ENCODE measurements at places on chromosomes 5 and 9. TPM values are rescaled to one million over a fixed set of nuclear protein-coding genes. Genes with fewer than 3 reads are reported as not detected.

- DNase-seq, result peak; percentile 48
Measured at GRCh38 chr9:35110327-35110761, 5.3 kb downstream of the ATOSB start.

GRCh38 chr9:93112864-93113389 is 16.9 kb downstream of the CARD19 start:
- DNase-seq, result no peak

GRCh38 chr5:132384506-132385050 is 15.1 kb downstream of the SLC22A5 start:
- DNase-seq, result no peak

GRCh38 chr5:113170707-113171106 is 194.1 kb downstream of the DCP2 start:
- DNase-seq, result no peak

DNA sequence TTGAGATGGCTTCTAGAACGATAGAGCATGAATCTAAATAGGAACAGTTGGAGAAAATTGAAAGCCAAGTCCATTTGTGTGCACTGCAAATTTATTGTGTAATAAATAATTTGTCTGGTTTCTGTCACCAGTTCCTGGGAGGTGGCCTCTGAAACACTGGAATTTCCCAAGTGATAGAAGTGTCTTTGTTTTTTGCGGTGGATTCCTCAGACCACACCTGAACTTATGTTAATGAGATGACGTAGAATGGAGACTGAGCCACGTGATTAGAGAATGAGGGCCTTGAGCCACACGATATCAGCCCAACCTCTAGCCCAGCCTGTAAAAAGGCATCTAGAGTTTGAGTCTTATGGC is 105.1 kb downstream of the MSX2 start:
- DNase-seq, result no peak

DNA sequence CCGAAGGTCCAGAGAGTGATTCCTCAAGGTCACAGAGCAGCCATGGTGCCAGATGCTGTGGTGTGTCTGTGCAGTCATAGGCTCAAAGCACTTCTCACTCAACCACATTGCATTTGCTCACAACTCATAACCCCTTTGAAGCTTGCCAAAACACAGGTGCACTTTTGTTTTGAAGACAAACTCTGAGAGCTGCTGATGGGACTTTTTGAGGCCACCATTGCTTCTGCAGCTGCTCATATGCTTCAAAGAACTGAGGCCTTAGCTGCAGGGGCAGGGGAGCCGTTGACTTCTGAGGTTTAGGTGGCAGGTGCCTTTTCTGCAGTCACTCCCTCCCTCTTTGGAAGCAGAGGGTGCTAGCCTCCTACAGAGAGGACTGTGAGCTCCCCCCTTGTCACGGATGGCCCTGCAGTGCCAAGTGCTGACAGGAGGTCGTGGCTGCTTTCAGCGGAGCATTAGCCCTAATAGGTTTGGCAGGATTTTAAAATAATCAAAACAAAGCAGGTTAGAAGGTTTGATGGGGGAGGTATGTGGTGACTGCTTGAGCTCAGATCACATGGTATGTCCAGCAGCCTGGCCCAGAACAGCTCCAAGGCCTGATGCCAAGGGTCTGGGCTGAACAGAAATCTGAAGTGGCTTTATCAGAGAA is 232.1 kb downstream of the MAN2A1 start:
- no peak for DNase-seq

DNA sequence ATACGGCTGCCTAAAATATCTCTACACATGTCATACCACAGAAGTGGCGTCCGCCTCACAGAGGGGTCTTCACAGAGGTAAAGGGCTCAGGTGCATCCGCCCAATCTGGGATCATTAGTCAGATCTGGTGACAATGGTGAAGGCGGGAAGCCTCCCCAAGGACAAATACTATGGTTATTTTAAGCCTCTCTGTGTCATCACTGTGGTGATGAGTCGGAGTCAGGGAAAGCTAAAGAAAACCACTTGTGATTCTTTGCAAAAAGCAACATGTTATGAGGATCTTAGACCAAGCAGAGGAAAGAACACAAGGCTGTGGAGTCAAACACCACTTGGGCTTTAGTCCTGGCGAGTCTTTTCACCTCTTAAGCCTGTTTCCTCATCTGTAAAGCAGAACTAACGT is 190.4 kb downstream of the DRD1 start:
- no peak for DNase-seq

DNA sequence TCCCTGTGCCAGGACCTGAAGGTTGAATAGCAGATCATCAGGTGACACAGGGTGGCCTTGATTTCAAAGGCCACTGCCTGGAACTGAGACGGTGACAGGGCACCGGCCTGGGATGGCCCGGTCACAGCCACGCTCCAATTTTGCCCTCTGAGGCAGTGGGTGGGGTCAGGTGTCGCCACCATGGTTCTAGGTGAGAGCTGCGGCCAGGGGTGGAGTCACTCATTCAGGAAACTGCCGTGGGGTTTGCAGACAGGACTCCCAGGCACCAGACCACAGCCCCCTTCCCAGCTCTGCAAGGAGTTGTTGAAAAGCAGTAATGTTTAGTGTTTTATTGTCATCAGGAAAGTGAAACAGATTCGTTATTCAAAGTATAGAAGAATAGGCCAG is 17.3 kb upstream of the RNU6ATAC start:
- DNase-seq, result no peak

DNA sequence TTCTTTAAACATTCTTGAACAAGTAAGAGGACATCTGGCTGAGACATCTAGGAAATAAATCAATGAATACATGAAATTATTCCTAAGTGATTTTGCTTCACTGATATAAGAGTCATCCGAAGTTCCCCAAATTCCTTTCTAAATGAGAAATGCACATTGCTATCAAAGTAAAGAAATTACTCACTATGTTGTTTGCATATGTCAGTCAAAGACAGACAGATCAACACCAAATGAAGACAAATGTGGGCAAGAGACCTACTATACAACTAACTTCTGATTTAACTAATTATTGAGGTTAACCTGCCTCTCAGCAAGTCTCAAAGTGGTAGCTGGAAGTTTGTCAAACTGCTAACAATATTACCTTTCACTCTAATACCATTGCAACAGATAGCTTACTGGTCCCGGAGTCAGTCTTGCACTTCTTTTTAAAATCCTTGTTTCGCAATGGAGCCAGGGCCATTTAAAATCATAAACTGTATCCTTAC is 13.2 kb downstream of the TUT7 start:
- DNase-seq, result no peak

DNA sequence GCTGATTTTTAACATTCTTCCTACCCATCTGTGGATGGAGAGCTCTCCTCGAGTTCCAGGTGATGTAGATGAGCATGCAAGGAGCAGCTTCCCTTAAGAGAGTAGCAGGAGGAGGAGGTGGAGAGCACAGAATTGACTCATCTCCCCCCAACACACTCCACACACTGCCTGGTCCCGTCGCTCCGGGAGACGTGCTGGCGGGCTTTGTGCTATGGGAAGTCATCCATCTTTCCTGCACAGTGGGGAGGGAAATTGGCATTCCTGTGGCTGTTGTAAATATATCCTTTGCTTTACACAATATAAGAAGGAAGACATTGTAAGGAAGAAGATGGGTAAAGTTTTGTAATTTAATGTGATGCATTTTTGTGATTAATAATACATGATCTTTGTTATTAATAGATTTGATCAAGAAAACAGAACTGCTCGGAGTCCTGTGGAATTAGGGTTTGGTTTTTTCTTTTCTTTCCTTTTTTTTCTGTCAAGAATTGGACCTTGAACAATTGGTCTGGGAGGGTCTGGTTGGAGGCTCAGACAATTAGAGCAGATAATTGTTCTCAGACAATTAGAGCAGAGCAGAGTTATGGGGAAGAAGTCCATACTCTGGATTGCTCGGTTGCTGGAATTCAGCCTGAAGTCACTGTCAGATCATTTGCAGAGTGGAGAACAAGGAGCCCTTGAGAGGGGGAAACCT is 297.8 kb downstream of the GADD45G start:
- no peak for DNase-seq

DNA sequence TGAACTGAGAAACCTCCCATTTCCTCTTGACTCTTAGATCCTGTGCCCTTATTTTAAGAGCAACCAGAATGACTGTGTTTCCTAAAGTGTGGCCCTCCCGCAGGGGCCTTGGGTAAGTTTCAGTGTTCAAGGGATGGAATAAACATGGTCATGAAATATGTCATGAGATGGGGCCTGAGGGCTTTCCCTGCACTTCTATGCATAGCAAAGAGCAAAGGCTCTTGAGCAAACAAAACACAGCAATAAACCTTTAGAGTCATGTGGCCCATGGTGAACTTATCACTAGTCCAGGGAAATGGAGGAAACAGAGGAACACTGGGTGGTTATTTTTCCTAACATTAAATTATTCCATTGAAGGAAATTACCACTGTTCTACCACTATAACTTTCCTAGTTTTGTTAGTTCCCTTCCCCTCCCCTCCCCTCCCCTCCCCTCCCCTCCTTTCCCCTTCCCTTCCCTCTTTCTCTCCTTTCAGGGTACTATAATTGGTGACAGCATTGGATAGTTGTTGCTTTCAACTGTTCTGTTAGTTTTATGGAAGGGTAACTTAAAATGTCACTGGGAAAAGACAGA is 72.4 kb downstream of the CTSL start:
- no peak for DNase-seq

DNA sequence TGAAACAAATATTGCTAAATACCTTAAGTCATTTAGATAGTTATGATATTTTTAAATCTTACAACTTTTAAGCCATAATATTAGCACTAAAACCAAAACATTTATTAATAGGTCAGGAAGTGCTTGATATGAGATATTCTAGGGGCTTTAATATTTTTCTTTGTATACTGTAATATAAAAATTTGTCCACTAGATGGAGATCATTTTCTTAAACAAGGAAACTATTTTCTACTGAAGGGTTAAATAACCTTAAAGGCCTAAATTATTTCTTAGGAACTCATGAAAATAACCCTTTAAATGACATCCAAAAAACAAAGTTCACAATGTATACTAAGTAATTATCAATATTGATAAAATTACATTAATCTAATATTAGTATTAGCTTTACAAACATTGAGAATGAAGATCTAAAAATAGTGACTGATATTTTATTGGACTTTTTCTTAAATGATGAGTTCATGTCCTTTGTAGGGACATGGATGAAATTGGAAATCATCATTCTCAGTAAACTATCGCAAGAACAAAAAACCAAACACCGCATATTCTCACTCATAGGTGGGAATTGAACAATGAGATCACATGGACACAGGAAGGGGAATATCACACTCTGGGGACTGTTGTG is 635.7 kb downstream of the RAB3C start:
- DNase-seq, result no peak

GRCh38 chr9:89177944-89178829 is at the start of gene SHC3:
Gene SHC3 (minus strand): TSS chr9:89178818. CDS start chr9:89178460, 358 bp downstream.
- DNase-seq, result peak; percentile 38

GRCh38 chr5:143215690-143216089 is 187.8 kb downstream of the NR3C1 start:
- no peak for DNase-seq

DNA sequence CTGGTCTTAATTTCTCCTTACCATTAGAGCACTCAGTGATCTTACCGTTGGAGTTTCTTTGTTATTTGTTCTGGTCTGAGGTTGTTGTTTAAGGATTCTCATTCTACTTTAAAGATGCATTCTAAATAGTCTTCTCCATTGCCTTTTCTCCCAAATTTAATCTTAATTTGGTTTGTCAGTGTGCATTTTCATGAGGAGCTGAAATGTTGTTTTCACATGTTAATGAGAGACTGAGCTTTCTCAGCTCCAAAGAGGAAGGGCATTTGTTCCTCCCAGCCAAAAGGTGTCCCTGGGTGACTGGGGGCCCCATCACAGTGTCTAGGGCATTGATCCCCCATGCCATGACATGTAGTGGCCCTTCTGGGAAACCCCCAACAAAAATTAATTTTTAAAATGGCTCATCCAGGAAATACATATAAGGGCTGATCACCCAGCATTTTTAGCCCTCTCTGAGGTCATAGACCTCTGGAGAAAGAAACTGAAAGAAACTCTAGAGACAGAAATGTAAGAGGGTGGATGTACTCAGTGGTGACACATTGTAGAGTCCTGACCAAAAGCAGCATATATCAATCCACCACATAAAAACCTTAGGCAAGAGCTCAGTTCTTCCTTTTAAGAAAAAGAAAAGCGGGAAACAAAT is 240.4 kb upstream of the RAI14 start:
- DNase-seq, result no peak

GRCh38 chr9:114003758-114004157 is 74.3 kb downstream of the AMBP start:
- peak; percentile 8 for DNase-seq

DNA sequence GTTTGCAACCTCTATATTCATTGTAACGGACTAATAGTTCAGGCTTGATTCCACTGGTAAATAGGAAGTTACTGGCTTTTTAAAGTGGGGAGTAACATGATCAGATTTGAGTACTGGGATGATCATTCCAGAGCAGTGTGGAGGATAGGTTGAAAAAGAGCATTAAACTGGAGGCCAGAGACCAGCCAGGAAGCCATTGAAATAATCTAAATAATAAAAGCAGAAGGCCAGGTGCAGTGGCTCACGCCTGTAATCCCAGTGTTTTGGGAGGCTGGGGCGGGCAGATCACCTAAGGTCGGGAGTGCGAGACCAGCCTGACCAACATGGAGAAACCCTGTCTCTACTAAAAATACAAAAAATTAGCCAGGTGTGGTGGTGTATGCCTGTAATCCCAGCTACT is 56.0 kb upstream of the MSX2 start:
- DNase-seq, result no peak

DNA sequence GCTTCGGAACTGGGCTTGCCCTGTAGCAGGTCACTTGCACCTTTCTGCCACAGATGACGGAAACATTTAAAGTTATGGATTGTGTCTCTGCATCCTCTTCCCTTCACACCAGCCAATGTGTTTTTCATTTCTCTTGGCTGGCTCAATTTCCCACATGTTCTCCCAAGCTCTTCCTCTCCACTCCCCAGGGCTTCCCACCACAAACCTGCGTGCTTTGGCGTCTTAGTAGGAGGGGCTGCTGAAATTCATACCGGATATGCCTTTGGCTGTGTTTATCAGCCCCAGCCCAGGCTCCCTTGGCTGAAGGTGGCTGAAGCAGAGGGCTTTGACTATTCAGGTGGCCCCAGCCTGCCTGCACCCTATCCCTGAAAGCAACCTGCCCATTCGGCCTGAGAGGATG is 32.1 kb downstream of the ADRB2 start:
- no peak for DNase-seq

Gene NPR3
- total RNA-seq, result 1.1 TPM

Gene POLR1E
- 15.8 TPM for total RNA-seq

Gene RELL2
- 0.67 TPM for total RNA-seq

Gene IL5
- not detected for total RNA-seq

Gene UNC5A
- total RNA-seq, result 0.25 TPM

Gene C5orf24
- 7.7 TPM for total RNA-seq

Gene LCN9
- not detected for total RNA-seq

Gene ACOT12
- total RNA-seq, result not detected

Gene CDX1
- total RNA-seq, result not detected

Gene TIGD6
- total RNA-seq, result 1.9 TPM

Gene ANGPTL2
- total RNA-seq, result 1.4 TPM

Gene TEX48
- not detected for total RNA-seq

Gene SPATA9
- 0.51 TPM for total RNA-seq

Gene TOMM5
- total RNA-seq, result 22.8 TPM

Gene SPATA24
- total RNA-seq, result 1.8 TPM

Gene ZNF366
- total RNA-seq, result 0.35 TPM

Gene CFAP77
- not detected for total RNA-seq

All from pancreas (tissue), 10 donors.